Fibroblast of villous mesenchyme (primary cell): ENCODE measurements at places on chromosomes 7 and 10. TPM values are rescaled to one million over a fixed set of nuclear protein-coding genes. Genes with fewer than 3 reads are reported as not detected.

GRCh38 chr10:129963641-129964501 lies at the start of gene EBF3:
EBF3 (minus strand) TSS chr10:129964274; CDS start chr10:129963768, 506 bp downstream.
- DNase-seq, result peak; percentile 36

GRCh38 chr10:131656431-131656841 lies 244.4 kb upstream of the PPP2R2D start:
- DNase-seq, result no peak

- peak; percentile 28 for DNase-seq
These were observed at the start of gene GRB10 for GRCh38 chr7:50782375-50783208. GRB10 (minus strand) TSS chr7:50782896; CDS start chr7:50732322, 50,574 bp downstream.

The MYL10 gene
- not detected in 2 replicates for total RNA-seq

- DNase-seq, result peak; percentile 59
These were observed 33.4 kb downstream of the PTPN12 start for GRCh38 chr7:77570330-77571011.

The CCL24 gene
- not detected in 2 replicates for total RNA-seq

- no peak for DNase-seq
These were observed 79.1 kb upstream of the HECW1 start for GRCh38 chr7:43033369-43033768.

The TDRD1 gene
- total RNA-seq, result 0.43 and 0.64 TPM in 2 replicates

DNA sequence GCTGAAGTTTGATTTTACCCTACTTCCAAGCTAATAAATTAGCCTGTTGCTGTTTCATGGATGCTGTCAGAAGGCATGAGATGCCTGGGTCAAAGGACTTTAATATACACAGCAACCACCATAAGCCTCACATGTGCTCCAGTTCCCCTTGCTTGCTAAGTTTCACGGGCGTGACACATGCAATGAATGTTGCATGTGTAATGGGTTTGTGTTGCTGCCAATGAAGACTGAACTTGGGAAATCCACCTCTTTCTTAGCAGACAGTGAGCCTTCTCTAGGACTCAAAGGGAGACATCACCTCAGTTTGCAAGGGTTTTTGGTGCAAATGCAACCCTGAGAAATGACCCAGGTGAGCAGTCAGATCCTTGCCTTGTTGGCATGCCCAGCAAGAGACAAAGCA lies 505.5 kb upstream of the PODXL start:
- DNase-seq, result no peak

GRCh38 chr10:35874311-35875015 lies 232.4 kb upstream of the FZD8 start:
- DNase-seq, result no peak

The AS3MT gene
- 5.2 and 5.5 TPM in 2 replicates for total RNA-seq

DNA sequence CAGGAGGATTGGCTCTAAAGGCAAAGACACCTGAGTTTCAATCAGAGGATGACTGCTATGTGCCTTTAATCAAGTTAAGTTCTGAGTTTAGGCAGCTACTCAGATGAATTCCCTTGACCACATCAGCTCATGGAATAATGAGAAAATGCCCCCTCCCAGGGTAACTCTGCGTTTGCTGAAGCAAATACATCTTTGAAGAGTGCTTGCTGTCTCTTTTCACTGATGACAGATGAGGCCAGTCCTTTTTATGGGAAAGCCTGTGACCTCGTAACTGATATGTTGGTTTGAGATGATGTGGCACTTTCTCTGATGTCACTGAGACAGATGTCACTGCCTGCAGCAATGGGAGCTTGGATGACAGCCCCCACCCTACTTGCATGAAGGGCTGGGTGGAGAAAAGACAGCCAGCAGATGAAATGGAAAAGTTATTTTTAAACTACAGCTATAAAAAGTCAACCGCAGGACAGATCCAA lies 43.7 kb upstream of the DGKI start:
- no peak for DNase-seq

DNA sequence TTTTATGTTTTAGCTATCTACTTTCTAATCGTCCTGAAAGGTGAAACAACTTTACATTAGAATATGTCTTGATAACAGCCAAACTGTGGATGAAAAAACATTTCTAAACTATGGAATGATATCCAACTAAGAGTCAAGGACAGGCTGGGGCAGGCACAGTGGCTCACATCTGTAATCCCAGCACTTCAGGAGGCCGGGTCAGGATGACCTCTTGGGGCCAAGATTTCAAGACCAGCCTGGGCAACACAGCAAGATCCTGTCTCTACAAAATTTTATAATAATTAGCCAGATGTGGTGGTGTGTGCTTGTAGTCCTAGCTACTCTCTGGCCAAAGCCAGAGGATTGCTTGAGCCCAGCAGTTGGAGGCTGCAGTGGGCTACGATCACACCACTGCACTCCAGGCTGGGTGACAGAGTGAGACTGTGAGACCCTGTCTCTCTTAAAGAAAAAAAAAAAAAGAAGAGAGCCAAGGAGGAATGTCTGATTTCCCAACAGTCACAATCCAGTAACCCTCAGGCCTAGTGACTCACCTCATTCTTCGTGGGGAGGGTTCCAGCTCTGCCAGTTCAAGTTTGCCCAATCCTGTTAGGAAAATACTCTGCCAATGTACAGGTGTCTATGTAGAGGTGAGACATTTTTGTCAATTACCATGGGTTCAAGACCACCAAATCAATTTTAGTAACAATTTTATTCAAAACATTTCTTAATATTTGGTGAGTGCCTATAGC lies 14.6 kb upstream of the FZD1 start:
- peak; percentile 70 for DNase-seq

The SYNPO2L gene
- 0.43 and 0.64 TPM in 2 replicates for total RNA-seq

- DNase-seq, result peak; percentile 32
These were observed 32.1 kb downstream of the LRRC27 start for GRCh38 chr10:132363921-132364593.

The CABCOCO1 gene
- 0.43 and 3.2 TPM in 2 replicates for total RNA-seq

- DNase-seq, result no peak
These were observed 687 bp upstream of the ARMC3 start for GRCh38 chr10:22927166-22927565.

The THSD7A gene
- total RNA-seq, result 0.43 and 1.6 TPM in 2 replicates

The ICA1 gene
- 1.9 and 4.3 TPM in 2 replicates for total RNA-seq

- DNase-seq, result no peak
These were observed 281.9 kb upstream of the MTPN start for GRCh38 chr7:136259074-136259473.

The LRRC61 gene
- total RNA-seq, result 6.8 and 13.0 TPM in 2 replicates

GRCh38 chr7:25495342-25496250 lies 267.3 kb upstream of the NPVF start:
- DNase-seq, result no peak

GRCh38 chr10:106000721-106001120 lies 1163.8 kb downstream of the SORCS1 start:
- no peak for DNase-seq

- DNase-seq, result no peak
These were observed 77.8 kb upstream of the PRSS1 start for GRCh38 chr7:142671506-142671905.

The SLC13A1 gene
- not detected in 2 replicates for total RNA-seq

- no peak for DNase-seq
These were observed 67.9 kb downstream of the ADAM22 start for GRCh38 chr7:88001744-88002530.

- DNase-seq, result no peak
These were observed 1.5 kb upstream of the RALA start for GRCh38 chr7:39621784-39622411.

GRCh38 chr7:44284216-44284615 lies 41.2 kb downstream of the CAMK2B start:
- DNase-seq, result peak; percentile 36

DNA sequence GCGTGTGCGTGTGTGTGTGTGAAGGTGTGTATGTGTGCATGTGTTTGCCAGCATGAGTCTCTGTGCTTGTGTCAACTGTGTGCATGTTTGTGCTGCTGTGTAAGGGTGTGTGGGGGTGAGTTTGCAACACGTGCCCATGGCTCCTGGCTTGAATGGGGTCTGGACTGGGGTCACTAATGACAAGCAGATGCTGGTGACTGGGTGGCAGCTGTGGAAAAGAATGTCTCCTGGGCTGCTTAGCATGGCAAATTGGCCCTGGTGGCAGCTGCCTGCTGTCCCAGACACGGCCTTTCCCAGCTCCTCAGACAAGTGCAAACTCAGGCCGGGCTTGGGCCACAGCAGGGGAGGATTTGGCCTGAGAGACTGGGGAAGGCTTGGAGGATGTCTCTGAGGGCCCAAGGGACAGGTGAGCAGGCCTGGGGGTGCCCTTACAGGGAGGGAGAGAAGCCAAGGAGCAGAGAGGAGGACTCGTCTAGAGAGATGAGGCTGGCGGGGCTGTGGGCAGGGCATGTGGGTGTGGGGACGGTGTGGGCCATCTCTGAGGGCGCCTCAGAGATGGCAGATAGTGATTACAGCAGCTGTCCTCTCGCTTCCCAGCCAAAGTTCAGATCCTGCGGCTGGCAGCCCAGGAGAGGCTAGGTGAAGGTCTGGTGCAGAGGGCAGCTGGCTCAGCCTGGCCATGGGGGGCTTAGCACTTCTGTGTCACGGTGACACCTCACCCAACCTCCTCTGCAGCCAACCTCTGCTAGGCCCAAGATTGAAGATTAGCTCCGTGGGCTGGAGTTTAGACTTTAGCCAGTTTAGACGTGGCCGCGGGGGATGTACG lies 1.5 kb downstream of the AQP1 start:
- DNase-seq, result no peak

- DNase-seq, result no peak
These were observed 88.7 kb downstream of the COBL start for GRCh38 chr7:51227861-51228260.

GRCh38 chr10:105146436-105146835 lies 505.3 kb downstream of the SORCS3 start:
- no peak for DNase-seq

DNA sequence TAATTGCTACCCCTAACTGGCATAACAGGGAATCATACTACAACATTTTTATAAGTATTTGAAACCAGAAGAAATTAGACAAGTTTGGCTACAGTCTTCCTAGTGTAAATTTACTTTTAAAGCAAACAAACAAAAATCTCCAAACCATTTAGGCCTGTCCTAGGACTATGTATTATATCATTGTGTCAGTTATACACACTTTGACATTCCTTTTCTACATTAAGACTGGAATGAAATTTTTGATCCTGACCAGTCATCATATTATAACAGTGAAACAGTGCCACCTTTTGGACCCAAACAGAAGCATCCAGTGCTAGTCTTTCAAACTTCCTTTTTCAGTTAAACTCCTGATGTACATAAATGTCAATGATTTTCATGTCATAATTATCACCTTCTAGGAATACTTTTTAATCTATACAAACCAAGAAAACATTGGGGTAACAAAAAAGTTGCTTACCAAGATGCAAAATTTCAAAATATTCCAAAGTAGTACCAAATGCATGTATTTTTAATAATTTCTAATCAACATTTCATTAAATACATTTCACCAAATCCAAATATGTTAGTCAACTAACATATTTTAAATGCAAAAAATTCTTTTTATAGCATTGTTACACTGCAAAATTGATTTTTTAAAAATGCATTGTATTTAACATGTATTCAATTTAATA lies 75.7 kb downstream of the IMMP2L start:
- peak; percentile 53 for DNase-seq

- DNase-seq, result no peak
These were observed 398.6 kb upstream of the AUTS2 start for GRCh38 chr7:69199661-69200060.

The PLEKHS1 gene
- total RNA-seq, result under 0.01 TPM in 1 of 2 replicates, not detected in the other

GRCh38 chr7:36387435-36388231 lies 2.0 kb upstream of the ANLN start:
- no peak for DNase-seq

The FAM13C gene
- 0.43 and 2.3 TPM in 2 replicates for total RNA-seq

DNA sequence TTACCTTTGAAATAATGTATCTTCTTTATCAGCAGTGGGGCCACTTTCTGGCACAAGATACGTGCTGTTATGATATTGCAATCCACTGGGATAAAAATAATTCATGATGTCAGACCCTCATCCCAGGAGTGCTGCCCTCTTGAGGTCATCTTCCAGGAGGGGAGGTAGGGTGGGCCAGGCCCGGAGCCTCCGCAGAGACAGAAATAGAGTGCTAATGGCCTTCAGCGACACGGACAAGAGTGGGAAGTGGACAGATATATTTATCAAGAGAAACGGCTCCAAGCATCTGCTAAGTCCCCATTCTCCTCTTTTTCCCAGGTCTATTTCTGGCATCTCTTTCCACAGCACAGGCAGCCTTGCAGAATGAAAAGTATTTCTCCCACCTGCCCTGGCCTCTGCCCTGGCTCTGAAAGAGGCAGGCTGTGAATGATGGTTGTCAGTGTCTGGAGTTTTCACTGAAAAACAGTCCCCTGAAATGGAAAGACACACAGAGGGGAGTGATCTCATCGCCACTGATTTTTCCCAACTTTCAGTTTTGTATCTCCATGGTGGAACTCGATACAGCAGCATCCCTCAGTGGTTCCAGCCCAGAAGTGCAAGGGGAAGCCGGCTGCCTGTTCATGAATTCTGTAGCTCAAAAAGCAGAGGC lies 251.7 kb upstream of the MYO3A start:
- peak; percentile 63 for DNase-seq

- no peak for DNase-seq
These were observed 142.6 kb downstream of the RNLS start for GRCh38 chr10:88440541-88440940.

GRCh38 chr10:124394583-124394982 lies 24.1 kb downstream of the OAT start:
- DNase-seq, result no peak

DNA sequence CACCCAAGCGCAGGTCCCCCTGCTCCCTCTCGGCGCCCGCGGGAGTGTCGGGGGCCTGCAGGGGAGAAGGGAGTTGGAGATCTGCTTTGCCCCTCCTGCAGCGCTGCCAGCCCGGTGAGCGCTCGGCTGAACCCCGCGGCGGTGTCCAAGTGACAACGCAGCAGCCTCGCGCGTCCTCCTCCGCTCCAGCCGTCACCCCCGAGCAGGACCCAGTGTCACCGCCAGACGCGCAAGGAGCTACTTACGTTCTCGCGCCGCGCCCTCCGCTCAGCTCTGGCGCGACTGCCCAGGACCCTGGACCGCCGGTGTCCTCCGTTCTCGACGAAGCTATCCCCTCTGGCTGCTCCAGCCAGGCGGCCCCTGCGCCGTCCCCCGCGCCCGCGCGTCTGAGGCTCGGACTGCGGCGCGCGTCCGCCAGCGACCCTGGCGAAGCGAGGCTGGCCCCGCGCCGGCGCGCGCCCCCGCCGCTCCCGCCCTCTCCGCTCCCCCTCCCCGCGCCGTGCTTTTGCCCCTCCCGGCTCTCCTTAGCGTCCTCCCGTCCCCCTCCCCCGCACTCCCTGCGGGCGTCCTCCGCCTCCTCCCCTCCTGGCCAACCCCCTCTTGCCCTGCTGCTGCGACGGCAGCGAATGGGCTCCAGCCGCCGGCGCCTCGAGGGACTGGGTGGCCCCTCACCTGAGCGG lies at the start of gene NRCAM:
Gene NRCAM (minus strand): TSS at position 439 of the 680 bp plus-strand sequence. CDS start 216,372 bp downstream, outside the sequence.
- peak; percentile 17 for DNase-seq

The FGFR2 gene
- total RNA-seq, result 0.32 and 0.86 TPM in 2 replicates

GRCh38 chr10:77832238-77832637 lies 94.3 kb downstream of the DLG5 start:
- no peak for DNase-seq

- no peak for DNase-seq
These were observed 313.2 kb downstream of the PRPF18 start for GRCh38 chr10:13899941-13900340.

GRCh38 chr7:157923903-157924630 lies 587.3 kb downstream of the DNAJB6 start:
- DNase-seq, result no peak

The PRPS1L1 gene
- total RNA-seq, result not detected in 2 replicates
